ENCODE measurements at places on chromosomes 5 and 9.

DNA sequence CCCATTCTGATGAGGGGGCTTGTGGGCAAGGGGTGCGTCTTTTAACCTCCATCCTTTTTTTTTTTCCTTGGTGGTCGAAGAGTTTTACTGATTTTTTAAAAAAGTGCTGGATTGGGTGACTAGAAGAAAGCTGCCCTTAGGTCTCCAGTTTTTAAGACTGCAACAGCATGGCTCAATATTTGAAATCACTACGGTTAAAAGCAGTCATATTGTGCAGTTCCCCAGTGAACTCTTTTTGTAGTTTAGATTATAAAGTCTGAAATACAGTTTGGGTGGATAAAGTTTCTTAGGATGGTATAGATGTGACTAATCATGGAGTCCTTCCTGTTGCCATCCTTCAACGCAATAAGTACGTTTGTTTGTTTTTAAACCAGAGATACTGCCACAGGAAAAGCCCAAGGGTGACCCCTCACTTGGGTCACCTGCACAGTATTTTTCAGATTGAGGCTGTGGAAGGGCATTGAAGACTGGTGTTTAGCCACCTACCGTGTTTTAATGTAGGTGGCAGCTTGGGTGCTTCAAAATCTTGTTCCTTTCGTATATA lies 520 bp upstream of the DHFR start:
- DNase-seq, result no peak

- no peak for DNase-seq
These were observed 1.5 kb upstream of the TESK1 start for GRCh38 chr9:35603506-35603985.

DNA sequence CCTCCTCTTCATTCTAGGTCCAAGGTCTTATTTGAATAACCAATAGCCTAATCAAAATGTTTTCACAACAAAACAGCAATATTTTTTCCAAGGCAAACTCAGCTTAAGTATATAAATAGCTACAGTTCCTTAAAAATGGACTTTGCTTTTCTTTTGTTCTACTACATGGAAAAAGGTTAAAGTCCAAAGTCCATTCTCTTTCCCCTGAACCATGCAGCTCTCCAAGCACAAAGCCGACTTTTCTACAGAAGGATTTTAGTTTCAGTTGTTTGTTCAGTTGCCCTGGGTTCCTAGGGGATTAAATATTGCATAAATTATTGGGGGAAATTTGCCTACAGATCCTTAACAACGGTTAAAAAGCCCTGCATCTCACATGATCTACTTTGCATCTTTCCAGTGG lies 677.0 kb upstream of the KLF4 start:
- DNase-seq, result no peak

DNA sequence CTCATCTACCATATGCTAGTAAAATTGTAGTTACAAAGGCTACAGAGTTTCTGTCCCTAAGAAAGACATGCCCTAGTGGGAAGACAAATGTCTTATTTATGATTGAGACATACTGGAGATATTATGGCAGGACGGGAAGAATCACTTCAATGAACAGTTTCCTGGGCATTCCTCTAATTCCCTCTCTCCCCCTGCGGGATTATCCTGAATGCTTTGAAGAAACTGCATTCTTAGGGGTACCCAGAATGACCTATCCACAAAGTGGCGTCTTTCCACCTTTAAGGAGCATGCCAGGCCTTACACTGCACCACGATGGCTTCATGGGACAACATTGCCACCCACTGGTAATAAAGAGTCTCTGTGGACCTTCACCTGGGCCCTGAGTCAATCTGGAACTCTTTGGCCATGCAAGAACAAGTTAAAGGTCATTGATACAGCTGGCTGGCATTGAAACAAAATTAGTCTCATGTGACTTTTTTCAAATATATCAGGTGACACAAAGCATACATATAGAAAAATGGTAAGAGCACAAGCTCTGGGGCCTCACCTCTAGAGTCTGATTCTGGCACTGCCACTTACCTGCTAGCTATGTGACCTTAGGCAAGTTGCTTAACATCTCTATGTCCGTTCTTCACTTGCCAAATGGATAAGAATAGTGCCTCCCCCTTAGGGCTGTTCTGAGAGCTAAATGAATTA lies 32.0 kb downstream of the ANKRD55 start:
- DNase-seq, result peak; percentile 27

- no peak for DNase-seq
These were observed 196.2 kb downstream of the AOPEP start for GRCh38 chr9:94922691-94923107.

DNA sequence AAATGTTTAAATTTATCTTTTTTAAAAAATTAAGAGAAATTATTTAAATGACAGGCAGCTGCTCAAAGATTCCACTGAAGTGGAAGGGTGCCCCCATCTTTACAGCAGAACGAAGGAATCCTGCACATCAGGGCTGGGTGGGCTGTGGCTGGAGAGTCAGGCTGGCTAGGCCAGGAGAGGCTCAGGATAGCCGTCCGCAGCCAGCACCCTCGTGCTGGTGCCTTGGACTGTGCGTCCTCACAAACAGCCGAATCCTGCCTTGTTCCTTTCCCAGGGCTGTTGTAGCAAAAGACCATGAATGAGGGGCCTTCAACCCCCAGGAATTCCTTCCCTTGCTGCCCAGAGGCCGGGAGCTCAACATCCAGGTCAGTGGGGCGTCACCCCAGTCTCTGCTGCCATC lies 64.6 kb upstream of the FCN1 start:
- no peak for DNase-seq

GRCh38 chr9:131478421-131478868 lies 24.3 kb upstream of the POMT1 start:
- DNase-seq, result no peak

DNA sequence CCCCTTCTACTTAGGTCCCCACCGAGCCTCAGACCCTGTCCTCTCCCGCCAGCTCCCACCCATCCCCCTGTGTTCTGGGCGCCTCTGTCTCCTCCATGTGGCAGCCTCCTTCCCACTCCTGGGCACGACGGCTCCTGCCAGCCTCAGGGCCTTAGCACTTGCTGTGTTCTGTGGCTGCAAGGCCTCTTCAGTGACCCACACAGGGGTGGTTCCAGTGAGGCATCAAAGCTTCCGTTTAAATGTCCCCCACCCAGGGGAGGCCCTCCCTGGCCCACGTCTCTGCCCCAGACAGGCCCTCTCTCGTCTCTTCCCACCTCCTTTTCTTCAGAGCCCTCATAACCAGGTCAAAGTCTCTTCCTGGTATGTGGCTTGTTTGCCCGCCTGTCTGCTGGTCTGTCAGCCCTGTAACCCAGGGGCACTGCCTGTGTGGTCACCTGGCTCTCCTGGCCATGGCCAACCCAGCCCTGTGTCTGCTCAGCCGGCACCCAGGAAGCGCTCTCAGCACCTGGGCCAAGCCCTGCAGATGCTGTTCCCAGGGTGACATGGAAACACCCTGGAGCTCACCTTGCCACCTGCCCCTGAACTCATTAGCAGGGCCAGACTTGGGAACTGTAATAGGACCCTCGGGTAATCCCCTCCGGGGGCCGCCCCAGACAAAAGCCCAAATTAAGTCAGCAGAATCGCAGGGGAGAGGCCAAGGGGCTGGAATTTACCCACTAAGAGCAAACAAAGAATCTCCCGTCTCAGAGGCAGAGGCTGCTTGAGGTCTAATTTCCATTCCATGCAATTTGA lies 33.7 kb downstream of the LHX3 start:
- DNase-seq, result no peak

GRCh38 chr9:84937180-84937579 lies 267.7 kb downstream of the NTRK2 start:
- no peak for DNase-seq

- no peak for DNase-seq
These were observed 82.9 kb downstream of the PTCD2 start for GRCh38 chr5:72402959-72403628.

- DNase-seq, result no peak
These were observed 340.6 kb downstream of the MTRR start for GRCh38 chr5:8209500-8209899.

GRCh38 chr9:113721856-113722255 lies 154.3 kb upstream of the ZNF618 start:
- DNase-seq, result no peak

- DNase-seq, result no peak
These were observed at the start of gene RGS7BP for GRCh38 chr5:64505769-64506566. RGS7BP (plus strand) TSS chr5:64506015; CDS start chr5:64506625, 610 bp downstream.

GRCh38 chr5:92939428-92939827 lies 641.6 kb downstream of the NR2F1-AS1 start:
- DNase-seq, result no peak

GRCh38 chr5:89721931-89722330 lies 687.6 kb downstream of the CETN3 start:
- no peak for DNase-seq

GRCh38 chr5:96008487-96008886 lies 46.8 kb upstream of the ELL2 start:
- DNase-seq, result no peak

DNA sequence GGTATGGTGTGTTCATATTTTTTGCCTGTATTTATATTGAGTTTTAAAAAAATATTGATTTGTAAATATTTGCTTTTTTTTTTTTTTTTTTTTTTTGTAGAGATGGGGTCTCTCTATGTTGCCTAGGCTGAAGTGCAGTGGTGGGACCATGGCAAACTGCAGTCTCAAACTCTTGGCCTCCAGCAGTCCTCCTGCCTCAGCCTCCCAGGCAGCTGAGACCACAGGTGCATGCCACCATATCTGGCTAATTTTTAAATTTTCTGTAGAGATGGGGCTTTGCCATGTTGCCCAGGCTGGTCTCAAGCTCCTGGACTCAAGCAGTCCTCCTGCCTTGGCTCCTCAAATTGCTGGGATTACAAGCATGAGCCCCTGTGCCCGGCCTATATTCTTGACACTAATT lies 78.3 kb downstream of the RASGRF2 start:
- no peak for DNase-seq

GRCh38 chr5:177601577-177602457 lies 1.9 kb downstream of the B4GALT7 start:
- no peak for DNase-seq

DNA sequence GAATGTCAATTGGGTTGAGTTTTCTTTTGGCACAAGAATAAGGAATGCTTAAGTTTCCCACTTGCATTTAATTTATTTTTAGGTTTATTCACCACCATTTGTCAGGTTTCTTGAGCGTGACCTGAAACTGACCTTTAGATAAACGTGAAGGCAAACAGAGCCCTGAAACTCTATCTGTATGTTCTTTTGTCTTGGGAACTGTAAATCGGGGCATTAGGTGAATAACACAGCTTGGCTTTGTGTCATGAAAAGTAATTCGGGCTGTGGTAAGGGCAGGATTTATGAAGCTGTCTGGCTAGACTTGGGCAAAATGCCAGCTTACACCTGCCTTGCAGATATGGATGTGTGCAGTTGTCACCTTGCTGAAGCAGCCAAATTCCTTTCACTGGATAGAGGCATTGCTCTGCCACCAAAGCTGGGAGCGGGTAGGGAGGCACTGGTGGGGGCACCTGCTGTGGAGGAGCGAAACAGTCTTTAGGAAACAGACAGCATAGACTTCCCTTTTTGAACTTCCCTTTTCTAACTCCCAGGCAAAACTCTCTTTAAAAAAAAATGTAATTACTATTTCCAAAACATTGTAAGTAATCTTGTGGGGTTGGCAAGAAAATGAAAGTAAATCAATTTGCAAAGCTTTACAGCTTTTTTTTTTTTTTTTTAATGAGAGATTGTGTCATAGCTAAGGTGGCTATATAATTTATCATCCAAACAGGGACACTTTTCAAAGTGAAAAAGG lies 545.2 kb downstream of the CSNK1G3 start:
- DNase-seq, result no peak

DNA sequence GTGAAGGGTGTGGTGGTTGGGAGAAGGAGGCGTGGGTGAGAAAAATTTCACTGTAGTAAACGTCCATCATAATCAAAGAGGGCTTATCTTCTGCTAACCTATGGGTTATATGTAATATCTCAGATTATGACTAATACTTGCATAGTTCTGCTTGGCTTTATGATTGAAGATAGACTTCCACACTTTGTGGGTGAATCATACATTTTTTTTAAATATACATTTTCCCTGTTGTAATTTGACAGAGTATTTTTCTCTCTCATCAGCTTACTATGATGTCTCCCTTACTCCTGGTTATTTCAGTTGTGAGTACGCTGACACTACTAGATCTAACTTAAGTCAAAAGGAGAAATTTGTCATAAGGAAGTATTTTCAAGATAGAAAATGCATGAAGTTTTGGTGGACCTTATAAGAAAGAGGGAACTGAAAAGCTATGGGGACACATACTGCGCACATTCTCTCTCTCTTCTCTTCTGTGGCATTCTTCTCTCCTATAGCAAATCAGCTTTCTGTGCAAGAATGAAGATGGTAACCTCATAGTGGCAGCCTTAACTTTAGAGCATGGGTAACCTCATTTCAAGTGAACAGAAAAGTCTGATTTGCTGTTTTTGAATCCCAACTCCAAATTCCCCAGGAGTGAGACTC lies 4.9 kb upstream of the JAK2 start:
- no peak for DNase-seq

GRCh38 chr9:120390637-120391190 lies 189.3 kb downstream of the CDK5RAP2 start:
- DNase-seq, result no peak

- DNase-seq, result no peak
These were observed 47.0 kb upstream of the SHC3 start for GRCh38 chr9:89225587-89225986.

GRCh38 chr9:73775757-73776156 lies 624.1 kb downstream of the ANXA1 start:
- DNase-seq, result no peak

DNA sequence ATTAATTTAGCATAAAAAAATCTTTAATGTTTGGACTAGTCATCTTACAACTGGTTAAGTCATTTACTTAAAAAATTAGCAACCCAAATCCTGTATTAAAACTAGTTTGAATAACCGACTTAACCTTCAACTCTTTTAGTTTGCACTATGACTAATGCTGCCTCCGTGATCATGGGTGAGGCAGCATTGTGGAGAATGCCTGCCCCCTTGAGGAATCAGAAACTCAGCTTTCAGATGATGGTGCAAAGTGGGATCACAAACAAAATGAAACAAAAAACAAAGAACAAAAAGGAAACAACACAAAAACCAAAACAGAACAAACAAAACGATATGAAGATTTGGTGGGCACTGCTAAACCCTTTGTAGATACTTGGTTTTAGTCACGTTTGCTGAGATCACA lies 127.0 kb upstream of the PALM2AKAP2 start:
- DNase-seq, result no peak

GRCh38 chr9:134364391-134365114 lies 38.3 kb downstream of the RXRA start:
- no peak for DNase-seq

DNA sequence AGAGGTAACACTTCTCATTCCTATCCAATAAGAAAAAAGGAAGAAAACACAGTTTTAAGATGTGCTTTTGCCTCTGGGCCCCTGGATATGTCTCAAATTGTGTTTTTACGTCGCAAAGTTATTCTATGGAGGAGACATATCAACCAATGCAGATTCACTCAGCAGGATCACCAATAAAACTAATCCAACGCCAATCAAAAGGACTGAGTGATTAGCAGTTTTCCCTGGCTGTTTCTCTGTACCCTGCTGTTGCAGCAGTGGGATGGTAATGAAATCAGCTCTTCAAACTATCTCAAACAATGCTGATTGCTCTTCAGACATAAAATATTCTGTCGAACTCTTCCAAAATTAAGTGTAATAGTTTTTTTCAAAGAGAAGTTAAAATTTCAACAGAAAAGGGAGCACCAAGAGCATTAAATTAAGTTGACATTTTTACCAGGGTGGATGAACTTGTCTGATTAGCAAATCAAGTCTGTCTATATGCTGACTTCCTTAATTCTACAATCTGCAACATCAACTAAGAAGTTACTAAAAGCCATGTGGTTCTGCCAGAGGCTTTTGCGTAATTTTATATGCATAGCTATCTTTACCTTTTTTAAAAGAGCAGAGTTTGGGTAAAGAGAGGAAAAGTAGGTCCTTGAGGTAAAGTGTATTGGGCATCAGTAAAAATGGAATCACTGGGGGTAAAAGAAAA lies 9.7 kb upstream of the HK3 start:
- no peak for DNase-seq
